ENCODE measurements at places on chromosomes 3 and 15. TPM values are rescaled to one million over a fixed set of nuclear protein-coding genes. Genes with fewer than 3 reads are reported as not detected.

Gene REC114
- total RNA-seq = not detected

Gene ZNF860
- total RNA-seq = 3.4 TPM

Gene PLA1A
- 14.8 TPM for total RNA-seq

Gene RASGRP1
- total RNA-seq = 0.37 TPM

Gene SLC28A1
- not detected for total RNA-seq

Gene TNIK
- total RNA-seq = 8.2 TPM

Gene ALDH1L1
- not detected for total RNA-seq

Gene PTPRG
- total RNA-seq = 26.0 TPM

Gene GOLGA8B
- 7.1 TPM for total RNA-seq

Gene A4GNT
- not detected for total RNA-seq

Gene UBAP1L
- total RNA-seq = 2.7 TPM

Gene LRRC34
- total RNA-seq = 1.9 TPM

Gene ATP8B4
- 1.7 TPM for total RNA-seq

Gene ZBTB47
- total RNA-seq = 19.6 TPM

Gene EFCAB12
- not detected for total RNA-seq

Gene ALAS1
- 51.7 TPM for total RNA-seq

Gene SLTM
- 81.7 TPM for total RNA-seq

Gene RHCG
- total RNA-seq = not detected

Gene SERINC4
- total RNA-seq = not detected

Gene ESYT3
- not detected for total RNA-seq

Gene DUOXA1
- not detected for total RNA-seq

Gene LINGO1
- total RNA-seq = not detected

Gene CD200R1
- not detected for total RNA-seq

Gene AP3B2
- total RNA-seq = 0.17 TPM

Gene CD200
- 3.4 TPM for total RNA-seq

Gene NR2C2
- 38.4 TPM for total RNA-seq

Gene MFN1
- total RNA-seq = 53.6 TPM

Gene FGF7
- total RNA-seq = under 0.01 TPM

Gene ZPLD1
- 0.05 TPM for total RNA-seq

Gene CNTN3
- total RNA-seq = not detected
